GF-D8 (cell line): ENCODE measurements at places on chromosomes 2 and 18.

GRCh38 chr2:216732334-216732733 lies 37.0 kb upstream of the IGFBP5 start:
- DNase-seq = no peak

GRCh38 chr18:58310517-58310916 lies 266.5 kb downstream of the NEDD4L start:
- no peak for DNase-seq

GRCh38 chr2:43473767-43474166 lies 122.1 kb downstream of the THADA start:
- DNase-seq = no peak

- no peak for DNase-seq
Measured at GRCh38 chr2:102058293-102058833, 66.6 kb downstream of the IL1R2 start.

- DNase-seq = no peak
Measured at GRCh38 chr18:36655930-36656329, 172.9 kb downstream of the TPGS2 start.

- DNase-seq = no peak
Measured at GRCh38 chr2:39433586-39434195, 3.4 kb downstream of the MAP4K3 start.

GRCh38 chr18:48889115-48889941 lies 61.4 kb downstream of the SMAD7 start:
- DNase-seq = no peak

DNA sequence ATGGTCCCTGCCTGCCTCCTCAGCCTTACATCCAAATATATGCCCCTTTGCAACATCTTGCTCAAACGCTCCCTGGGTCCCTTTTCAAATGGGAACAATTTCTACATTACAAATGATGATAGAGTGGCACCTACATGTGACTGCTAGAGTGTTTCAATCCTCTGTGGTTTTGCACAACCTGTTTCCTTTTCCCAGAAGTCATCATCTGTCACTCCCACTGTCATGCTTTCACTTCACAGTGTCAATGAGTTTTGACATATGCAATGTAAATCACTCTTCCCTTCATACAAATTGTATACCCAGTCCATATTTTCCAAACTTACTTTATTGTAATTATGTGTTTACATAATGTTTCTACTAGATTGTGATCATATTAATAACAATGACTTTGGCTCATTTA lies 887.3 kb downstream of the TDRD15 start:
- DNase-seq = no peak

DNA sequence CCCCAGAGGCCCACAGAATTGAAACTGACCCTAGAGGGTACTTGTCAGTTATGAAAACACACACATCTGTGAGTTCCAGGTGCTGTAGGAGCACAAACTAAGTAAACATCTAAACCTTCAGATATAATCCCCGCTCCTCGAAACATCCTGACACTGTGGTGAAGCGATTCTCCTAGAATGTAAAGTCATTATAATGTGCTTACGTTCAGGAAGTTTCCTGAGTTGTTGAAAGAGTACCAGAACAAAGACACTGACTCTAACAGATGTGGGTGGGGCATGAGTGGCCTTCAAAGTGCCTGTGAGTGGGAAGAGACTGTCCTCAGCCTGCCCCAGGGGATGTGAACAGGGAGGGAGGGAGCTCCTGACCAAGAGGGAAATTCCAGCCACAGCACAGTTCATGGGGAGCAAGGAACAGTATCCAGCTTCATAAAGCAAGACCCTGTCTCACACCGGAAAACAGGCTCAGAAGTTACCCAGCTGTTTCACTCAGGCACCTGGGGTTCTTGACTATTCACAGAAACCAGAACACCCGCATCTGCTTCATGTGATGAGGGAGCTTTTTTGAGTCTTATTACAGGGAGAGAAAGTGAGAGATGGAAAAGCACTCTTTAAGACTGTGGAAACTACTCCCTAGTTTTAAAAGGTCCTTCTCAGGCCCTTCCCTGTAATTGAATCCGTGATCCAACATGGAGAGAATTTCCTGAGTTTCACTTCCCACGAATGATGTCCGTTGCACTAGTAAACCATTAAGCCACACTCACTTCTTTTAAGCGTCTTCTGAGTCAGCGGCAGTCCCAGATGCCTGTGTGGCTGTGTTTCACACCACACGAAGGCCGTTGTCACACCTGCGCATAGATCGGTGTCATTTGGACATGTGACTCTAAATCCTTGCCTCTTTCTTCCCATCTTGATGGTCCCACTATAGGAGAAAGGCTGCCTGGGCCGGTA lies 88.6 kb upstream of the EML6 start:
- no peak for DNase-seq

DNA sequence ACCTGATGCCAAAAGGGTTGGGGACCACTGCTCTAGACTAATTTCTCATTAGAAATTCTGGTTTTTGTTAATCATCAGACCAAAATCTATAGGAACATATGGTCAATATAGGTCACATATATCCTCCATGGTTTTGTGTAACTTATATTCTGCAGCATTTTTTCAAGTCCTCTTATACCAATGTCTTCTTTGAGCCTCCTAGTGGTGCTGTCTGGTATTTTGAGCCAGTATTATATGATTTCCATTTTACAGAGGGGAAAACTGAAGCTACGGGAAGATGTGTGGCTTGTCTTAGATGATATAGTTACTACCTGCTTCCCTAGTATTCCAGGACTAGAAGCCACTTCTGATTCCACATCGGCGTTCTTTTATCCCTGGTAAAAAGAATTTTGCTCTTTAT lies 13.8 kb downstream of the MAPK4 start:
- DNase-seq = no peak

DNA sequence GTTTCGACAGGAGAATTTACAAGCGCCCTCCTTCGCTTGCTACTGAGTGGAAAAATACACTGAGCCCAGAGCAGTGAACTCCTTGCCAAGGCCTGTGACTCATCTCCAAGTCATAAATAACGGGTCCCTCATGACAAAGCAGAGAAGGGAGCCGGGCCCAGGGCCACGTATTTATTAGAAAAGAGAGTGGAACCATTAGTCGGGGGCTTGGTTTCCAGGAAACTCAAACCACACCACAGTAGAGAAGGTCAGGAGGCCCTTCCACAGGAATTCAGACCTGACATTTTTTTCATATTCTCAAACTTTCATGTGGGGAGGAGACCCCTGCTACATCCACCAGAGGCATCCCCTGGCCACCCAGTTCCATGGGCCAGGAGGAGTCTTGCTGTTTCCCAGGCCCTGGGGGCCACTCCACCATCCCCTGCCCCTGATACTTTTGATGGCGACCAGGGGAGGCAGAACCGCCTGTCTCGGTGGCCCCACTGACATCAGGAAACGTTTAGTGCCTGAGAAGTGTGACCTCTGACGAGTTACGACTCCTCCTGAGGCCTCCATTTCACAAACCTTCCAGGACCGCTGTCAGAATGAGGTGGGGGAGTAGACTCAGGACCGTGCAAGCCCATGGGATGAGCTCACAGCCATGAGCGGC lies 289.7 kb downstream of the DYSF start:
- DNase-seq = no peak

DNA sequence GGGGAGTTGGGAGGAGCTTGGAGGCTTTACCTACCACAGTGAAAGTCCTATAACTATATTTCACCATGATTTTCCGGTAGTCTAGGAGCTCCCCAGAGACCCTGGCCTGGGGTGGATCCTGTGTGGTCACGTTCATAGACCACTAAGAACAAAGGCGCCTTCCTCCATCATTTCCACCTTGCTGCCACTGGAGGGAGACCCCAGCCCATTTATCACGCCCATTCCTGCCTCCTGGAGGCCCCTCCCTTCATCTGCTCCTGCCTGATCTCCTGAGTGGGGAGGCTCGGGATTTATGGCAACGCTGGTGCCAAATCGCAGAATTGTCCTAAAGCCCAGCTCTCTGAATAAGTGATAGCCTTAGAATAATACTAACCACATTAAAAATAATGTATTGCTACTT lies 507.6 kb upstream of the SPHKAP start:
- no peak for DNase-seq

DNA sequence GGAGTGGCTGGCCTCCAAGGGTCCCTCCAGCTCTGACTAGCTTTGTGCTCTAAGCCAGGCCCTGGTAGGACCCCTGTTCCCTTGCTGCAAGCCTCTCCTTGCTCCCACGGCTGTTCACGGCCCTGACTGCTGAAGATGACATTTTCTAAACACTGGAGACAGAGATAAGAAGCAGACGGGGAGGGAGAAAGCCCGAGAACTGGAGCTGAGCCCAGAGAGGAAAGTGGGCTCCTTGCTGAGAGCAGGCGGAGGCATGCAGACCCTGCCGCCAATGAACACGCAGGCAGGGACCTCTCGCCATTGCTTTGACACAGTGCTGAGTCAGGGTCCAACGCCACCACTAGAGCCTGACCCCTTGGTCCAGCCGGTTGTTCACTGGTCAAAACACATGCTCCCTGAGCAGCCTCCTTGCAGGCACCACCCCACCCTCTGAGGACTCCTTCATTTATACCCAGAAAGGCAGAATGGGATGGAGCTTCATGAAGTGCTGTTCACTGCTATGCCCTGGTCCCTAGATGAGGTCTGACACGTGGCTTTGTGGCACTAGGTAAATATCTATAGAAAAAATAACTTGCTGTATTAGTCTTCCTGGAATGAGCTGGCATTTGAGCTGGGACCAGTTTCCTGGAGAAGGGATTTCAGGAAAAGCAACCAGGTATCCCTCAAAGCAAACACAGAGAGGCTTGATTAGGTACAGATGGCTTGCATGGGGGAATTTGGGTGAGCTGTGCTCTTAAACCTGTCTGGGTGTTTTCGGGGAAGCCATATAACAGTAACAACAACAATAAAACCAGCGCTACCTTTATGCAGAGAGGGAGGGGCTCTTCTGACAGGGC lies 65.7 kb downstream of the MCFD2 start:
- no peak for DNase-seq

DNA sequence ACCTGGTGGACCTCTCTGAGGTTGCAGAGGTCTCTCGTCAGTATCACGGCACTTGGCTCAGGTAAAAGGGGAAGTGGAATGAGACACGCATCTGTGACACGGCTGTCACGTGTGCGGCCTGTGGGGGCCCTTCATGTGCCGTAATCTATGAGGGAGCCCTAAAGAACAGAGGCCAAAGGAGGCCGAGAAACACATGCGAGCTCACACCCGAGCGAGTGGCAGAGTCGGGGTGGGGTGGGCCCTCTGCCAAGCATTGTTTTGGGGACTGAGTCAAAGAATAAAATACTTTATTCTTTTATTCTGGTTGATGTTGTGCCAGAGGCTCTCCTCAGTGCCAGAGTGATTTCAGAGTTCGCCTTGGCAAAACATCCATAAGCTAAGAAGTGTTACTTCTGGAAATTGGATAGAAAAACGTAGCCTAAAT lies 43.3 kb downstream of the PLB1 start:
- DNase-seq = no peak

GRCh38 chr2:37894047-37894446 lies 31.0 kb upstream of the RMDN2 start:
- no peak for DNase-seq
